EL (cell line): ENCODE measurements at places on chromosomes 5 and 9.
A peak's percentile ranks its signal among the peaks of the same experiment; 100 is the strongest.

GRCh38 chr9:105062222-105062855 is 134.4 kb upstream of the ABCA1 start:
- DNase-seq = no peak

- no peak for DNase-seq
These were observed 134.0 kb upstream of the RASEF start for GRCh38 chr9:83196946-83197345.

DNA sequence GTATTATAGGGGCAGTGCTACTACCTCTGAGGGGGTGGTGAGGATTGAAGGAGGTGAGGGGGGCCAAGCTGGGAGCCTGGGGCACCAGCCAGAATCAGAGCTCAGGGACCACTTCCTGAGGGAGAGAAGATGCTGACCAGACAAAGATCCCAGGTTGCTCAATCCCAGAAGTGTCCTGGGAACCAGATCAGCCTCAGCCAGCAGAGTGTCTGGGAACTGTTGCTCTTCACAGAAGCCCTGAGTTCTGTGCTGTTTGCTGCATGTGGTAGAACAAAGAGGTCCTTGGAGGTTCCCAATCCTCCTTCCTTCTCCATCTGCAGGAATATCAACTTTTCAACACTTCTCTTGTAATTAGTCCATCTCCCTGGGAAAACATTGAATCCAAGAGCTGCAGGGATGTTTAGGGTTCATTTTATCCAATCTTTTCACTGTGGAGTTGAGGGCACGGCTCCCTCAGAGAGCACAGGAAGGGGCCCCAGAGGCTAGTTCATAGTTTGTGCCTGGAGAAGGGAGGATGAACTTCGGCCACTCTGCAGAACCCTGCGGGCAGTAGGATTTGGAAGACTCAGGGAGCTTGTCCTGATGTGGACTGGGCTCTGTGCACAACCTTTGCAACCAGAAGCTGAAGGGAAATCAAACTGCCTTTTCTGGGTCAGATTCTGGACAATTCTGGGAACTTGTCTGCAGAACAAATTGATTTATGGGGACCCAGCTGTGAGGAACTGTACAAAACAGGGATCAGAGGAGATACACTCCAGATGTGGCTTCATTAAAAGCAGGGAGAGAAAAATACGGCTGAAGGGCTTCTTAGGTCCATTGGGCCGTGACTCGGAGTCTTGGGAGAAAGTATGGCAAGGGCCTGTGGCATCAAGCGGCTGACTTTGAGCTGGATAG is 57.1 kb downstream of the GALNT12 start:
- DNase-seq = peak; percentile 27

GRCh38 chr5:79464695-79465332 is 49.1 kb downstream of the HOMER1 start:
- DNase-seq = peak; percentile 40
